OCI-M1 (cell line): ENCODE measurements at places on chromosomes 13 and 19.

DNA sequence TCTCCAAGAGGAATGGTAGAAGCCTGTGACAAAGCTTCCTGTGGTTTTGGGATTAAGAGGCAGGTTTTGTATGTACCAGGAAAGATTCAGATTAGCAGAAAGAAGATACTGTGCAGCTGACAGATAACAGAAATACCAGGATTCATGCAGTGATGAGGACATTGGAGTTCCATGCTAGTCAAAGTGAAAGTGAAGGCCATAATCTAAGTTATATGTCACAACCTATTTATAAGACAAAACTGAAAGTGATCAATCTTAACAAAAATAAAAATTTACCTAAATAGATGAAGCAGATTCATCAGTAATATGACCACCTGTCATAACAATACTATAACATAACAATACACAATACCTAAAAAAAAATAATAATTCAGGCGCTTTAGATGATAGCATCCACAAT is 1305.2 kb upstream of the PCDH9 start:
- peak; percentile 66 for DNase-seq

DNA sequence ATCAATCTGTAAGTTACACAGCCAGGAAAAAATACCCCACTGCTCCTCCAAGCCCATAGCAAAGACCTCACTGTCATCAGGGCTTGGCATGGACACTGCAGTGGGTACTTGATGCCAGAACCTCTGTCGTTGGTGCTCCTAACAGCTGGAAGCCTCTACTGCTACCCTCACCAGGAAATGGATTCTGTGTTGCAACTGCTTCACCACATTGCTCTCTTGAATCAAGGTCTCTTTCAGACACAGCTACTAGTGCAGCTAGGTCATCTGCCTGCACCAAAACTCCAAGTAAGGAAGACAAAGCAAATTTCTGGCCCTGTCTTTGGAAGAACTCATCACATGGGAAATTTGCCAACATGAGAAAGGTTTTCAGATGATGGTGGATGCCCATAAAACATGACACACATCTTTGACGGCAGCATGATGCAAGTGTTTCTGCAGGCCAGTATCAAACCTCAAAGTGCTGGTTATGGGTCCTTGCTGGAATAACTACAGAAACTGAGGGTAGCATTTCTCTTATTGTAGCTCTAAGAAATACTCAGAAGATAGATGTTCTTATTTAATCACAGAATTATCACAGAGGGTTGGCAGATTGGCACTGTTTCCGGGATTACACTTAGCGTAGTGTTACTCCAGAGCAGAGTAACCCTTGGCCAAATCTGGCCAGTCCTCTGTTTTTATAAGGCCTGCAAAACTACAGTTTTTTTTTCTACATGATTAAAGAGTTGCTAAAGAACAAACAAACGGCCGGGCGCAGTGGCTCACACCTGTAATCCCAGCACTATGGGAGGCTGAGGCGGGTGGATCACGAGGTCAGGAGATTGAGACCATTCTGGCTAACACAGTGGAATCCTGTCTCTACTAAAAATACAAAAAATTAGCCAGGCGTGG is 12.9 kb upstream of the PCCA start:
- no peak for DNase-seq

DNA sequence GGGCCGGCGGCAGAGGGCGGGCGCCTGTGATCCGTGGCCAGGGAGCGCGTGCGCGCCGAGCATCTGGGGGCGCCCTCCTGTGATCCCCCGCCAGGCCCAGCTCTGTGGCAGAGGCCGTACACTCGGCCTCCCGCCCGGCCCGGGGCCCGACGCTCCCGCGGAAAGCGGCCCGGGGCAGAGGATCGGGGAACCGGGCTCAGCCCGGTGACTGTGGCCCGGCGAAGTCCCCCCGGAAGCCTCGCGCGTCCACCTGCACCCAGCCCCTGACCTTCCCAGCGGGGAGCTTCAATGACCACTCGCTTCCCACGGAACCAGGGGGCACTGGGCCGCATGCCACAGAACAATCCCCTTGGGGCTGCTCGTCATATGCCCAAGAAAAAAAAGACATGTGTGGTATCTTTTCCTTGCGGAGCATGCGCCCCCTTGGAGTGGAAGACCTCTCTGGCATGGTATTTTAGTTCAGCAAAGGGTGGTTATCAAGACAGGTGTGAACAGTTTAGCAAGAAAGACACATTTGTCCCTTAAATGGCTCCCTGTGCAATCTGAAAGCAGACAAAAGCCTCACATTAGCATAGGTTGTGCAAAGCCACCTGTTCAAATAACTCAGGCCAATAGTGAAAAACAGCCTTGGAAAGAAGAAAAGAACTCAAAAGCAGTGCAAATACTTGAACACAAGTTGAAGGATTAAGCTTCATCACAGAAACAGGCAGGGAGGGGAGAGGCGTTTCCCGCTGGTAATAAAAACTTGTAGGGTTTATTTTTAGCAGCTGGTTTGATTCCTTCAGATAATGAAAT is 290.9 kb upstream of the SOX21 start:
- DNase-seq, result no peak

DNA sequence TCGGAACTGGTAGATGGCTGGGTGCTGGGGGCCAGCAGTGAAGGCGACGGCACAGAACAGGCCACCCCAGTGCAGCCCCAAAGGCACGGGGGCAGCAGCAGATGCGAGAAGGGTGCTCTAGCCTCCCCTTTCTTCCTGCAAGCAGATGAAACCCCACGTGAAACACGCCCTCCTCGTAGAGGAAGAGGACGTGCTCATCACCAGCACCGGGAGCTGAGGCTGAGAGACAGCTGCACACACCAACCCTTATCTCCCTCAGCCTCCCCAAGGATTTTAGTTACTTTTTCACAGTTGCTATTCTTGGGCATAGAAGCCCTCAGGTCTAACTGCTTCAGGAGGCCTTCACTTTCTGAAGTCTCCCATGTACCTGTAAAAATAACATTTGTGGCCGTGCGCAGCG is 11.9 kb downstream of the ZNF787 start:
- no peak for DNase-seq

GRCh38 chr13:108270442-108270841 is 924 bp downstream of the TNFSF13B start:
- DNase-seq, result peak; percentile 69

GRCh38 chr13:43797869-43798268 is 11.1 kb upstream of the ENOX1 start:
- peak; percentile 12 for DNase-seq

DNA sequence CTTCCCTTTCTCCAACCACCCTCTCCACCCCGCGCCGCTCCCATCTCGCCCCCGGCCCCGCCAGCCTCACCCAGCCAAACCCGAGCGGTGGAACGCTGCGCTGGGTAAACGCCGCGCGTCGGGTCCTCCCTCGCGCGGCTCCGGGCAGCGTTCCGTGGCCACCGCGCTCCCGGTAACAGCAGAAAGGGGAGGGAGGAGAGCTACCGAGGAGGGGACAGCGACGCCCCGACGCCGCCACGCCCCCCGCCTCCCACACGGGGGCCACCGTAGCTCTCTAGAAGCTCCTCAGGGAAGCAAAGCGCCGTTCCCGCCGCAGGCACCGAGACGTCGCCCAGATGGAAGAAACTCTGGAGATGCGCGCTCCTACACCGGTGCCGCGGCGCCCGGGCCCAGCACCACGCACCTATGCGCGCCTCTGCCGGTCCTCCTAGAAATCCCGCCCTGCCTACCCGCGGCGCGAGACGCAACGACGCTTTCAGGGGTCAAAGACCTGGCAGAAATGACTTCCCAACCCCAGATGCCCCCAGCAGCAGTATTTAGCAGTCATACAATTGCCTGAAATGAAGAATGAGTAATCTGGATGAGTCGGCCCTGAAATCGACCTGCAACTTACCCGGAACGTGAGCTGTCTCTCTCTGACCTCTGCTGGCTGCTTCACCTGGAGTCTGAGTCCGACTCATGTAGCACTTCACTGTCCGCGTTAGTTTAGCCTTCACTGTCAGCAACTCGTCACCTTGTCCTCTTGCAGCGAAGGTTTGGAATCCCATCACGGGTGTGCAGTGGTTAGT is at the start of gene RUBCNL:
TSS of gene RUBCNL (minus strand) at position 189 of the 788 bp plus-strand sequence. CDS start 14,777 bp downstream, outside the sequence.
- DNase-seq, result no peak

GRCh38 chr13:46743191-46743590 is 53.8 kb downstream of the ESD start:
- no peak for DNase-seq

DNA sequence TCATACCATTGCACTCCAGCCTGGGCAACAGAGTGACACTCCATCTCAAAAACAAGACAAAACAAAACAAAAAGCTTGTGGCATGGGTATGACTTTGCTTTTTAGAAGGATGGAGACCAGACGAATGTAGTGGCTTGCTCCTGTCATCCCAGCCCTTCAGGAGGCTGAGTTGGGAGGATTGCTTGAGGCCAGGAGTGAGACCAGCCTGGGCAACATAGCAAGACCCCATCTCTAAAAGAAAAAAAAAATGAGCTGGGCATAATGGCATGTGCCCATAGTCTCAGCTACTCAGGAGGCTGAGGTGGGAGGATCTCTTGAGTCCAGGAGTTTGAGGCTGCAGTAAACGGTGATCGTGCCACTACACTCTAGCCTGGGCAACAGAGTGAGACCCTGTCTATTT is 16.4 kb upstream of the SELENOW start:
- DNase-seq, result no peak

DNA sequence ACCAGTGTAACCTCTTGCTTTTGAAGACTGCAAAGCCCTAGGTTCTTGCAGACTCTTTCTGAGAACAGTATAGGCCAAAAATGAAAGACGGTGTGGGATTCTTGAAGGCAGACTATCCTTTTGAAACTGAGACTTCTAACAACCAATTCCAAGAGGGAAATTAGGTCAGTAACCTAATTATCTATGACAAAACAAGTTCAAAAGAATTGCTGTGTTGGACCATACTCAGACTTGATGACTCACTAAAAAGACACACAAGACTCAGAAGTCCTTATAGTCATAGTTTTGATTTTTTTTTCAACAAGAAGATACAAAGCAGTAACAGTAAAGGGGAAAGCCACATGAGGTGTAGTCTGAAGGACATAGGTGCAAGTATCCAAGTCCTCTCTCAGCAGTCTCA is 624.0 kb upstream of the GPC6 start:
- no peak for DNase-seq

GRCh38 chr19:3120611-3121276 is 15.1 kb upstream of the GNA15 start:
- no peak for DNase-seq

DNA sequence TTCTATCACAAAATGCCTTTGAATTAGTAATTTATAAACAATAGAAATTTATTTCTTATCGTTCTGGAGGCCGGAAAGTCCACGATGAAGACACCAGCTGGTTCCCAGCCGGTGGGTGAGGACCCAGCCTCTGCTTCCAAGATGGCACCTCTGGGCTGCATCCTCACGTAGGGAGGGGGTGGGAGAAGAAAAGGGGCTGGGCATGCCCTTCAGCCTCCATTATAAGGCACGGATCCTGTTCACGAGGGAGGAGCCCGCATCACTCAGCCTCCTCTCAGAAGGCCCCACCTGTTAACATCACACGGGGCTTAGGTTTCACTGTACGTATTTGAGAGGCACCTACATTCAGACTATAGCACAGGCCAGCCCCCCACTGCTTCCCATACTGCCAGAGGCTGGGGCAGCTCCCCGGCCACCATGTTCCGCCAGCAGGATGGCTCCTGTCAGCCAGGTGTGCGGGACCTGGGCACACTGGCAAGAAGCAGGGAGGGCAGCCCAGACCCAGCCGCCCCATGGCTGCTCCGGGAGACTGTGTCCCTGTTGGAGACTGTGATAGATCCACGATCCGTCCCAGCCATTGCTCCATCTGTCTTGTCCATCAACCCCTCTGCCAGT is 131.6 kb downstream of the SOX1 start:
- DNase-seq, result no peak

DNA sequence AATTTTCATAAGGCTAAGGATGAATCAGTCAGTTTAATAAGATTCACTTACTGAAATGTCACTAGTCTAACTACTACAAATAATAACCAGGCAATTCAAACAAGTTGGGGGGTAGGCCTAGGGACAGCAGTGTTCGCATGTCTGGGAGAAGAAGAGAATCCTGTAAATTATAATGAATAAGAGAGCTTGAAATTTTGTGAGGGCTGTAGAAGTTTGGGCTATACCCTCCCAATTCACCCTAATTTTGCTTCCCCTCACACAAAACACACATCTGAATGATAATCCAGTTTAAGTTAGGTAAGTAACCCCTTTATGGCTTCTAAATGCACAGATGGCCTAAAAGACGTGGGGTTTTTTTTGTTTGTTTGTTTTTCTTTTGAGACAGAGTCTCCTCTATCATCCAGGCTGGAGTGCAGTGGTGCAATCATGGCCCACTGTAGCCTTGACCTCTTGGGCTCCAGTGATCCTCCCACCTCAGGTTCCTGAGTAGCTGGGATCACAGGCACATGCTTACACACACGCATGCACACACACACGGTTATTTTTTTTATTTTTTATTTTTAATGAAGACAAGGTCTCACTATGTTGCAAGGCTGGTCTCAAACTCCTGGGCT is 69.9 kb downstream of the TBC1D4 start:
- no peak for DNase-seq

DNA sequence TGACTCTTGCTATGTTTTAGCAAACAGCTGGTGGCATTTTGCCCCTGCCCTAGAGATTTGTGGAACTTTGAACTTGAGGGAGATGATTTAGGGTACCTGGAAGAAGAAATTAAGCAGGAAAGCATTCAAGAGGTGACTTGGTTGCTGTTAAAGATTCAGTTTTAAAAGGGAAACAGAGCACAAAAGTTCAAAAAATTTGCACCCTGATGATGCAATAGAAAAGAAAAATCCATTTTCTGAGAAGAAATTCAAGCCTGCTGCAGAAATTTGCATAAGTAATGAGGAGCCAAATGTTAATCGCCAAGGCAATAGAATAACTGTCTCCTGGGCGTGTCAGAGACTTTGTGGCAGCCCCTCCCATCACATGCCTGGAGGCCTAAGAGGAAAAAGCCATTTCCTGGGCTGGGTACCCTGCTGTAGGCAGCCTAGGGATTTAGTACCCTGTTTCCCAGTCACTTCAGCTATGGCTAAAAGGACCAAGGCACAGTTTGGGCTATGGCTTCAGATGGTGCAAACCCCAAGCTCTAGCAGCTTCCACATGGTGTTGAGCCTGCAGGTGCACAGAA is 958.5 kb upstream of the MIR17HG start:
- DNase-seq, result no peak

DNA sequence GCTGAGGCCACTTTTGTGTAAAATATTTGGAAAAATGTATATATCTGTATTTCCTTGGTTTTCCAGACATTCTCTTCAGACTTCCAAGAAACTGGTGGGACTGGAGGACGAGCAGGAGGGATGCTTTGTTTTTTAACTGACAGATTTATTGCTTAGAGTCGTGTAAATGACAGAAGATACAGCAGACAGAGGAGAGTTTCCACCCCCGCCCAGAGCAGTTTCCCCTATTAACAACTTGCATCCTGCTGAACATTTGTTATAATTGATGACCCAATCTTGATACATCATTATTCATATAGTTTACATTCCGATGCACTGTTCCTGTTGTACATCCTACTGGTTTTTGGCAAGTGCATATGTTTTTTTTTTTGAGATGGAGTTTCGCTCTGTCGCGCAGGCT is 7.1 kb upstream of the DOCK6 start:
- no peak for DNase-seq
